ENCODE measurements at places on chromosomes 7 and 10.
A peak's percentile ranks its signal among the peaks of the same experiment; 100 is the strongest.

DNA sequence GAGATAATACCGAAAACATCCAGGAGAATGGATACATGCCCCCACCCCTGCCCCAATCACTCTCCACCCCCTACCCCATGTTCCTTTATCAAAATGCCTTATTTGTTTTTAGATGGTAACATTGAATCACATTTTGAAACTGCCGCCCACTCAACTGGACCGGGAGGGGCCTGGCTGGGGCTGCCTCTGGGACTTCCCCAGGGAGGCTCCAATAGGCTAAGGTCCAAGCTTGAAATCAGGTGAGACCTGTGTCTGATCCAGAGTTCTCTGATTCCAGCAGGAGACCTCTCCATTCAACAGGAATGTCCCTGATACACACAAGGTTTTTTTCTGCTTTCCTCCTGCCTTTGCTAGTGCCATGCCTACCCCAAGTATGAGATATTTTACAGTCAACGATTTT is 43.8 kb upstream of the ACSL5 start:
- no peak for DNase-seq

DNA sequence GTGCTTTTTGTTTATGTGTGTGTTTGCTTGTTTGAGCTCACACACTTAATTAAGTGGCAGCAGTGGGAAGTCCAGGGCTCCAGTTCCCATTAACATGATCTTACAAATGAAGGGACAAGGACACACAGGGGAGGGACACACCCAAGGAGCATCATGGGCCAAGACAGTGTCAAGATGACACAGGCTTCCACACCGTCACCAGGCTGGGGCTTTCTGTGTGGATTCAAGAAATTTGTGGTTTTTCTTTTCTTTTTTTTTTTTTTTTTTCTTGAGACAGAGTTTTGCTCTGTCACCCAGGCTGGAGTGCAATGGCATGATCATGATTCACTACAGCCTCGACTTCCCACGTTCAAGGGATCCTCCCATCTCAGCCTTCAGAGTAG is 173.6 kb downstream of the KIAA1217 start:
- DNase-seq: no peak

DNA sequence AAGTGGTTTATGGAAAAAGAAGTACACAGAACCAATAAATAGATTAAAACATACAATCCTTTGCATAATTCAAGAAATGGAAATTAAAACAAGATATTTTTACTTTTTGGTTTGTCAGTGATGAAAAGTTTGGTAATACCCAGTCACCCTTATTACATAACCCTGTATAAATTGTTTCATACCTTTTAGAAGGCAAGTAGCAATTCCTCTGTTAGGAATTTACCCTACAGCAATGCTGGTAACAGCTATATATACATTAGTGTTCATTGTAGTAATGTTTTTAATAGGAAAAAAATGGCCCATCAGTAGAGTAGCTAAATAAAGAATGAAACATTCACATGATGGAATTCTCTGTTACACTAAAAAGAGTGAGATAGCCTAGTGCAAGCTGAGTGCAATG is 42.7 kb downstream of the PTPN12 start:
- no peak for DNase-seq

- no peak for DNase-seq
Measured at GRCh38 chr7:72453471-72453870, 41.3 kb upstream of the CALN1 start.

GRCh38 chr7:126803060-126803665 is 449.6 kb downstream of the GRM8 start:
- peak; percentile 40 for DNase-seq

DNA sequence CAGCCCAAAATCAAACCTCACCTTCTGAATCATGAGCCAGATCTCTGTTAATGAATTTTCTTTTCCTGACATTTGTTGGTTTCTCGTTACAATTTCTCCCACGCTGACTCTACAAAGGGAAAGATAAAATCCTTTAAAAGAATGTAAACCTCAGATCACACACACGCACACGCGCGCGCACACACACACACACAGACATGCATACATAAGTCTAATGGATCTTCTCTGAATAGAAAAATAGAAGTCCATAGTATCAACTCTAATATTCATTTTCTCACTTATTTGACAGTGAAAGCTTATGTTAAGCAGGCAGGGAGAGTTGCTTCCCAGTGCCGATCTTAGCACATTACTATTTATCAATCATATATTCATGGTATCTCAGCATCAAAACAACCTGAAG is 1.4 kb downstream of the ETV1 start:
- DNase-seq: no peak

DNA sequence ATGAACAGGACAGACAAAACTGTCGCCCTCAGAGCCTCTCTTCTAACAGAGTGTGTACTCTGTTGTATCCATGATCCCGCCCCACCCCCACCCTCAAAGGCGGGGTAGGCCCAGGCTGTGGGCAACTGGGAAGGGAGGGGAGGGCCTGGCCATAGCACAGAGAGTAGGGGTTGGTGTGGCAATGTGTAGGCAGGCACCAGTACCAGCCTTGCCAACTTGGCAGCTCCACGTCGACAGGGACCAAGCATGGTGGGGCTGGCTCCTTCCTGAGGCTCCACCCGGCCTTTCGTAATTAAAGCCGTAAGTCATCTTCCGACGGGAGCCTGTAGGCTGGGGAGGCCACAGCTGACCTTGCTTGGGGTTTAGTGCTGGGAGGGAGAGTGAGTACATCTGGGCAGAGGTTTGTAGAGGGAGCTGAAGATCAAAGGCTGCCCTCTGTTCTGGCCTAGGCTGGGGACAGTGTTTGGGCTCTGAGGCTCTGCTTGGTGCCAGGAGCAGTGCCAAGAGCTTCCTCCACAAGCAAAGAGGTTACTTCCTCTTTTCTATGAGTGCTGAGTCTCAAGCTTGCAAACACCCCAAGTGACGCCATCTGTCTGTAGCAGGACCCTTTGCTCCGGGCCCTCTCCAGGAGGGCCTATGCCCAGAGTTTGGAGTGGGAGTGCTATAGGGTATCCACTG is 121.6 kb downstream of the C10orf105 start:
- DNase-seq: no peak

DNA sequence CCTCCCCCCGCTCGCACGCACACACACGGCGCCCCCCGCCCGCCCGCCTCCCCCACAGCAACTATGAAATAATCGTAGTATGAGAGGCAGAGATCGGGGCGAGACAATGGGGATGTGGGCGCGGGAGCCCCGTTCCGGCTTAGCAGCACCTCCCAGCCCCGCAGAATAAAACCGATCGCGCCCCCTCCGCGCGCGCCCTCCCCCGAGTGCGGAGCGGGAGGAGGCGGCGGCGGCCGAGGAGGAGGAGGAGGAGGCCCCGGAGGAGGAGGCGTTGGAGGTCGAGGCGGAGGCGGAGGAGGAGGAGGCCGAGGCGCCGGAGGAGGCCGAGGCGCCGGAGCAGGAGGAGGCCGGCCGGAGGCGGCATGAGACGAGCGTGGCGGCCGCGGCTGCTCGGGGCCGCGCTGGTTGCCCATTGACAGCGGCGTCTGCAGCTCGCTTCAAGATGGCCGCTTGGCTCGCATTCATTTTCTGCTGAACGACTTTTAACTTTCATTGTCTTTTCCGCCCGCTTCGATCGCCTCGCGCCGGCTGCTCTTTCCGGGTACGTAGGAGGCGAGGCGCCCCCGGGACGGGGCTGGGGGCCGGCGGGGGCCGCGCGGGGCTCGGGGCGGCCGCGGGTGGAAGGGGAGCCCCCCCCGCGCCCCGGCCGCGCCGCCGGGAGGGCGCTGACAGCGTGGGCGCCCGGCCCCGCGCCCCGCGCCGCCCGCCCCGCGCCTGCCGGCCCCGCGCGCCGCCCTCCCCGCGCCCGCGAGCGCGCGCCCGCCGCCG is 441 bp downstream of the BMI1 start:
- peak; percentile 56 for DNase-seq

DNA sequence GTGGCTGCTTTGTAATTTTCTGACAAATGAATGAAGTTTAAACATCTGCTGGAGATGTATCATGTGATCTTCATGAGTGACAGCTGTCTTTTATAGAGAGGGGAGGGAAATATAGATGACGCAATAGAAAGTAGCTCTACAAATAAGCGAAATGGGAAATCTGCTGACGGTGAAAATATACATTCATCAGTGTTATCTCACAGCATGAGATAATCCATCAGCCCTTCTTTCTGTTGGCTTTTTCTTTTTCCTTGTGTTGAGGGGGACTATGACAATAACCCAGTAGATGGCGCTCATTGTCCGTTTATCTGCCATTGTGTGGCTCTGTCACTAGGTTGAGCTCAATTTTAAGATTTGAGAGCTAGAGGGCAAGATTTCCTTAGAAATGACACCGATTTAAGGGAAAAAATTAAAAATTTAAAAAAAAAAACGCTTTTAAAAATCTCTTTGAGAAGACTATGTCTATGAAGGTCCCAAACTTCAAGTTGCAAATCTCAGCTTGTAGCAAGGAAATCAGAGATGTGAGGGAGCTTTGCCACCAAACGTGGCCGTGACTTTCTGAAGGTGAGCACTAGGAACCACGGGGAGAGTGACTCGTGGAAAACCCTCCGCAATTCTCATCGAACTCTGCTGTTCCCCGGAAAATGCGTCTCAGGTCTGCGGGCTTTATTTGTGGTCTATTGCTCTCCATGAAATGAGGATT is 114.6 kb upstream of the SFMBT2 start:
- DNase-seq: peak; percentile 71

GRCh38 chr10:100359529-100360150 is 12.6 kb downstream of the SCD start:
- DNase-seq: no peak

DNA sequence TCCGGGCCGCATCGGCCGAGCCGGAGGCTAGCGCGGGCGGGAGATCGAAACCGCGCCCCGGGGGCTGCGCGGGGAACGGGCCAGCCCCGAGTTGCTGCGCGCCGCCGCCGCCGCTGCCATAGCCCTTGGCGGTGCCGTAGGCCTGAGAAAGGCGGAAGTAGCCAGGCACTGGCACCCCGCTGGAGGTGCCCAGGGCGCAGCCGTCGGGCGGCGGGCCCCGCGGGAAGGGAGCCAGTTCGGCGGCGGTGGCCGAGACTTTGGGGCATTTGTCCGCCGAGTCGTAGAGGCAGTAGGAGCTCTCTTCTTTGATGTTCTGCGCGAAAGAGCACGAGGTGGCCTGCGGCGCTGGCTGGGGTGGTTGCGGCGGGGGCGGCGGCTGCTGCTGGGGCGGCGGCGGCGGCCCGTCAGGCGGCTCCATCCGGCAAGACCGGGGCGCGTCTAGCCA is 587 bp downstream of the HOXA10 start:
- no peak for DNase-seq

DNA sequence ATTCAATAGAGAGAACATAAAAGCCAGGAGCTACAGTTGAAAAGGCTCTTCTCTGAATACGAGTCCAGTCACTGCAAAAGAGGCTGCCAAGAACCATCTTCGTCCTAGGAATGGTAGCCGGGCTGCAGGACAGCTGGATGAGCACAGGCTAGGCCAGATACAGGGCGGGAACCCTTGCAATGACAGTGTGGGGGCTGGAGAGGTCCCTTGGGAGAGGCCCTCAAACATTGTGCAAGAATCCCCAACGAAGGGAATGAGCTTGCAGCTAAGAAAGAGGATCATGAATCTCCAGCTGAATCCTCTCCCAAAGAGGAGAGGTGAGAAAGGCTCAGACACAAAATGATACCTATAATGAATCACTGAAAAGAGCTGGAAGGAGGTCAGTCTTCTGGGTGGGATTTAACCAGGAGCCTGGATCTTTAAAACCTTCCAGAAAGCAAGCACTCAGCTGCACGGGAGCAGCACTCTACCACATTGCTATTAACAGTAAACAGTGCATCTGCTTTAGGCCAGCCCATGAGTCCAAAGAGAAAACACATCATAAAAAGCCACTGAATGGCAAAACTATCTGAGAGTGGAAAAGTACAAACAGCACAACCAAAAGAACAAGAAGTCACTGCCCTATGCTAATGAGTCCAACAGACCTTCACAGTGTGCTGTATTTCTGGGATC is 287.9 kb downstream of the TNS3 start:
- DNase-seq: no peak

- DNase-seq: no peak
Measured at GRCh38 chr7:14478834-14479510, 423.6 kb downstream of the DGKB start.

DNA sequence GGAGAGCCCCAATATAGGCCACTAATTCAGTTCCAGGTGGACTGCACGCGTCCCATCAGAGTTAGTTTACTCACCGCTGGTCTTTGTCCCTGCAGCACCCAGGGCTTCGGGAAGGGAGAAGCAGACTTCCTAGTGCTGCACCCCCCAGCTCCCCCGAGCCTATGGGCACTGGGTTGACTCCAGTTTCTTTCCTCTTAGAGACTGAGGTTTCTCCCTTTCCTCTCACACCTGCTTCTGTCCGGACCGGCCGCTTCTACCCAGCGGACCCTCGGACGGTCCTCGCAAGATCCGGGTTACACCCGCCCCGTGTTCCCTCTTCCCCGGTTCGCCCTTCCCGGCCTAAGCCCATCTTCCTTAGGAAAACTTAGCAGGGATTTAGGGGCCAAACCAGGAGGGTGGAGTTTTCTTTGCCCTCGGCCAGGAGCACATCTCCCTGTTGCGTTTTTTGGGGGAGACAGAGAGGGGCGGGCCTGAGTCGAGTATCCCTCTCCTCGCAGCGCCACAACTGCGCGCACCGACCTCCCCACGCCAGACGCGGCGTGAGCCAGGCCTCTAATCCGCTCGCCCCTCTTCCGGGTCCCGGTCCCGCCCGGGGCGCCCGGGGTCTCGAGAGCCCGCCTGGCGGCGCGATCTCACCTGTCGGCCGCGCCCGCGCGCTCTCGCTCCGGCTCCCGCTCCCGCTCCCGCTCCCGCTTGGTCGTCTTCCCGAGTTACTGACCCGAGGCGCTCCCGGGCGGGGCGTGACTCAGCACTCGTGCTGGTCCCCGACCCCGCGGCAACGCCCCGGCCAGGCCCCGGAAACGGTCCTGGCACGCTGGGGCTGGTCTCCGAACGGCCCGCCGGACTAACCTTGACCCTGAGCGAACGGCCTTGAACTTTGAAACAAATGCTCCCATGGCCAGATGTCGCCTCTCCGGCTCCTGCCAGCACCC is at the start of gene AIFM2:
AIFM2 (minus strand) TSS at position 728 of the 932 bp plus-strand sequence. CDS start 8,741 bp downstream, outside the sequence.
- peak; percentile 58 for DNase-seq

- no peak for DNase-seq
Measured at GRCh38 chr7:37028909-37029440, 304.7 kb upstream of the AOAH start.

DNA sequence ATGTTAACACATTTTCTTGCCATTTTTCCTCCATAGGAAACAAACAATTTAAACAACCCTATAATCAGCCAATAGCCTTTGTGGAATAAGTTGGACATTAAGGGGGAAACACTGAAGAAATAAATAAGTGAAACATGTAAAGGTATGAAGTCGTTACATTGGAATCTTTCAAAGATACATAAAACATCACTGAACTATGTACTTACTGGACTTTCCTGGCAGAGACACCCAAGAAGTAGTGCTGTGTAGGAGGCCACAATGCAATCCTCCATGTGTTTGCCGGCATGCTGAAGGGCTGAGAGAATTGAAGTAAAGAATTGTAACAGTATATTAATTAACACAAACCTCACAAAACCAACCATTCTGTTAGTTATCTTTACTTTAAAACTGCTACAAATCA is 76.5 kb upstream of the GRID1 start:
- DNase-seq: no peak

Data from HEK293T (cell line).